Cortex of kidney (tissue), 1 donor: ENCODE measurements at places on chromosomes 13 and 19.

DNA sequence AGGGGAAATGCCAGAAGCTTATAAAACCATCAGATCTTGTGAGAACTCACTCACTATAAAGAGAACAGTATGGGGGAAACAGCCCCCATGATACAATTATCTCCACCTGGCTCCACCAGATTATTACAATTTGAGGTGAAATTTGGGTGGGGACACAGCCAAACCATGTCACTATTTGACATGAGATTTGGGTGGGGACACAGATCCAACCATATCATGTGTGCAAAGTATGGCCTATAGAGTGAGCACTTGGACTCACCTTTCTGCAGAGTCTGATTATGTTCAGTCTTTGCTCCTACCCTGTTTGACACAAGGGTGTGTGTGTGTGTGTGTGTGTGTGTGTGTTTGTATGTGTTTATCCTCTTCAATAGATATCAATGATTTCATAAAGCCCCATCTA is 287.5 kb downstream of the ZNF536 start:
- no peak for DNase-seq

DNA sequence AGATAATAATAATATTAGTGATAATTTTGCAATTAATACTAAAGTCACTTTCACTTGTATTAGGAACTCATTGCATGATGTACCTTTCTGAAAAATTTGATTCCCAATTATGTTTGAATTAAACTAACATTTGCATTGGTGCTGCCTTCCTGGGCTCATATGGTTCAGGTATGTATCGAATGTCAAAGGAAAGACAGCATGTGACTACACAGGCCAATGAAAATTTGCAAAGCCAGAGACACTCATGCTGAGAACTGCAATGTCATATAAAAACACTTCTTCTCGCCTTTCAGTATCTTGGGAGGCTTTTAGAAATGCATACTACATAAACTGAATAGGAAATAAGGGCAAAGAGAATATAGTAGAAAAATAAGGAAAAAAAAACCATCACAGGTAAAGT is 44.3 kb downstream of the RAP2A start:
- no peak for DNase-seq

DNA sequence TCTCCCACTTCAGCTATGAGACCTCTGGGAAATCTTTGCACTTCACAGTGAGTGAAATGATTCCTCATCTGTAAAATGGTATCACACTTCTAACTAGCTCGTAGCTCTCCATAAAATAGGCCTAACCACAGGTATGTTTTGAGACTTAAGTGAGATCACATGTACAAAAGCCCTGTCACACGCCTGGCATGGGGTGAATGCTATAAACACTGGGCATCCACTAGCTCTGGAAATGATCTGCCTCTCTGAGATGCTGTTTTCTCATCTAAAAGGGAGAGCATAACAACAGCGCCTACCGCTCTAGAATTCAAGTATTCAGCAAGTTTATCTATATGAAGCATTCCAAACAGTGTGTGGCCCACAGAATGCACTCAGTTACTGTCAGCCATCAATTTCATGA is 2.2 kb downstream of the AKT2 start:
- no peak for DNase-seq

- no peak for DNase-seq
Measured at GRCh38 chr13:66048888-66049287, 1181.2 kb downstream of the PCDH9 start.

GRCh38 chr13:44471686-44472085 is 98.1 kb downstream of the SERP2 start:
- DNase-seq = no peak

GRCh38 chr13:44331912-44332851 is 41.4 kb upstream of the SERP2 start:
- no peak for DNase-seq

GRCh38 chr13:66795636-66796035 is 434.5 kb downstream of the PCDH9 start:
- DNase-seq = no peak

DNA sequence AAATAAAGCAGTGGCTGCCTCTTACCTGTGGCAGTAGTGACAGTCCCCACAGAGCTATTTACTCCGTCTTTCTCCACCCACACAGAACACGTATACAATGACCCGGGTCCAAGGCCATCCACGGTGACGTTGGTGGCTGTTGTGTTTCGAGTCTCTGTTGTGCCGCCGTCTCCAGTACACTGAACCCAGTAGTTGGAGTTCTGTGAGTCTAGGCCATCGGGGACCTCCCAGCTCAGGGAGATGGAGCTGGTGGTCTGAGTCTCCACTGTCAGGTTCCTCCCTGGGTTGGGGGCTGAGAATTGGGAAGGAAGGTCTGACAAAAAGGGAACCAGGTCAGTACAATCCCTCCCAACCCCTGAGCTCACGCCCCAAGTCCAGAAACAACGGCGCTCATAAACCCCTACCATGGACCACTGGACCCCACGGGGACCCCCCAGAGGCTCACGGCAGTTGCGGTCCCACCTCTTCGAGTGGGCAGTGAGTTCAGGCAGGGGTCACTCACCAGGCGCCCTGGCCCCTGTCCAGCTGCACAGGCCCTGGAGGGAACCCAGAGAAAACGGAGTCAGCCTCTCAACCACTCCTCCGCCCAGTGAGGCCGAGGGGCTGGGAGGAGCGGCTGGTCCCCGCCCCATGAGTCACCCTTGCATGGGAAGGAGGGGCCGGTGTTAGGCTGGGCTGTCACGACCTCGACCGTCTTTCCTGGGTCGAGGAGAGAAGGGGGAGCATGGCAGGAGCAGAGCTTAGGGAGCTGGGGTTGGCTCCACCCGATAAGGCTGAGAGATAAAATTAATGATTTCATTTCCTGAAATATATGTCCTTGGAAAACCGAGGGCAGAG is 2.4 kb downstream of the PTPRH start:
- DNase-seq = no peak
